Cardiac ventricle fibroblast (primary cell): ENCODE measurements at places on chromosomes 2 and 18. TPM values are rescaled to one million over a fixed set of nuclear protein-coding genes. Genes with fewer than 3 reads are reported as not detected.

Gene UGT1A4
- total RNA-seq = 0.34 TPM in 1 of 2 replicates, not detected in the other

Gene POTEI
- not detected in 2 replicates for total RNA-seq

Gene POTEC
- not detected in 2 replicates for total RNA-seq

Gene RAPH1
- total RNA-seq = 44.3 and 84.6 TPM in 2 replicates

Gene PRKAG3
- 0.19 TPM in 1 of 2 replicates, not detected in the other for total RNA-seq

Gene RAD51AP2
- total RNA-seq = not detected in 2 replicates

Gene ZC3H8
- 5.6 and 17.7 TPM in 2 replicates for total RNA-seq

Gene GALNT1
- 35.9 and 42.6 TPM in 2 replicates for total RNA-seq

Gene TUBA3E
- not detected in 2 replicates for total RNA-seq
